ENCODE measurements at places on chromosomes 2 and 18.
A peak's percentile ranks its signal among the peaks of the same experiment; 100 is the strongest.

DNA sequence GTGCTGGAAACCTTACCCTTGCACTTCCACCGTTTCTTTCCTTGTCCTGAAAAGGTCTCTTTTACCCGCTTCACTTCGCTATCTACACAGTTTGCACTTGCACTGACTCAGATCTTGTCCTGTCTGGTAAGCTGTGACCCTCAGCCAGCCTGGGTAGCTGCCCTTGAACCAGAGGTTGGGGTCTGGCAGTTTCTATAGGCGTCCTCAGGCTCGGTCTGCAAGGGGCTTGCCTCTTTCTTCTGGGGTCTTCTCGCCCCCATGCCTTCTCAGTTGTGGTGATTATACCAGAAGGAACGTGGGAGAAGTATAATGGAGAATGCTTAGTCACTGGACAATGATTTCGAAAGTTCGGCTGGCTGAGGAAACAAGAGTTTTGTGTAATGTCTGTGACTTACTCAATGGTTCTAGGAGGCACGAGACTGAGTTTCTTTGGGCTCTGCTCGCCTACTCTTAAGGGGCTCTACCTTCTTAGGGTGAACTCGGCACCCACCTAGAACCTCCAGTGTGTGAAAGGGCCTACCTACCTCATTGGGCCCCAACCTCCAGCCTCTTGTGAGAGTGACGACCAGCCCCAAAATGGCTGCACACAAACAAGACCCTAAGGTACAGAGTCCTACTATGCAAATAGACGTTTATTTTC is 6.9 kb upstream of the STAT1 start:
- peak; percentile 32 for DNase-seq

DNA sequence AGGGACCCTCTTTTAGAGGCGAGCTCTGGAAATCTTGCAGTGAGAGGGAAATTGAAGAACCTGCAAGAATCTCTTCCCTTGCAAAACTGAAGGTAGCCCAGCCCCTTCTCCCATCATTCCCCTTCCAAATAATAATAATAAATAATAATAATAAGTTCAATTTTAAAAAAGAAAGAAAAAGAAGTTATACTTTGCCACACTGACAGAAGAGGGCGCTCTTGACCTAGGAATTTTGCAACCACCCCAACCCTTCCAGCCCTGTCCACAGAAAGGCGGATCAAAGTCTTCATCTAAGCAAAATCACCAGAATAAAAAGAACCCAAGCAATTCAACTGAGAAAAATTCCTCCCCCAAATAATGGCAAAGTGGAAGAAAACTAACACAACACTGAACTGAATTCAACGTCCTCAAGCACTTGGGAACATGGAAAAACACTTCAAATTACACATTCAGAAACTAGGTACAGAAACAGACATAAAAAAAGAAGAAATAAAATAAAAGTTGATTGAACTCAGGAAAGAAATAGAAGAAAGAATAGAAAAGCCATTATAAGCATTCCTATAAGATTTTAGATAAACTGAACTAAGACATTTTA is 98.9 kb upstream of the GLS start:
- peak; percentile 75 for DNase-seq

DNA sequence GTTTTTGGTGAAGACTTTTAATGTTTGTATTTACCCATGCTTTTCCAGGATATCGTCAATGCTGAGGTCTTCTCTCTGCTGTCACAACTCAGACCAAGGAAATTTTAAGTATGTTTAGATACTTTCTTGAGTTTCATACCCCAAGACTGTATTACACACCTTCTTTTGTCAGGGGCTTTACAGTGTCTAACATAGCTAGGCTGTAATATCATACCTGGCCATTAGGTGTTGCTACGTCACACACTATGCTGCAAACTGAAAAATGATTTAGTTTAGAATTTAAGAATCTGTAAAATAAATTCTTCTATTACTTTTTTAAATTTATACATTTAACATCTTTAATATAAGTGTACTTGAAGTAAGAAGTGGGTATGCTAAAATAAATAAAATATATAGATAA is 358.4 kb upstream of the NRP2 start:
- no peak for DNase-seq

DNA sequence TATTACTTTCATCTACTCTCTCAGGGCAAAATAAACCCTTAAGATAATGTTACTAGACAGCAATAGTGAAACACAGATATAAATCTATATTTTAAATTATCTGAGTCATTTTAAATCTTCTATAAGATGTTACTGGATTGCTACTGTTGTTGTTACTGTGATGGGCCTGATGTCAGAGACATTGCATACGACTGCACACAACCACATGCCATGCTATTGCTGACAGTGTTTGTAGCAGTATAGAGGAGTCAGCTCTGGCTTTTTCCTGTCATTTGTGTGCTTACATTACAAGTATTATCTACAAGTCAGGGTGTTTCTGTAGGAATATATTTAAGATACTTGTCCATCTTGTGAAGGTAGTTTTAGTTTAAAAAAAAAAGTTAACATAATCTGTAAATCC is 63.9 kb downstream of the CCDC148 start:
- DNase-seq: no peak

GRCh38 chr2:225020168-225020849 is 22.0 kb downstream of the DOCK10 start:
- no peak for DNase-seq

GRCh38 chr2:23445450-23445868 is 60.5 kb downstream of the KLHL29 start:
- no peak for DNase-seq

DNA sequence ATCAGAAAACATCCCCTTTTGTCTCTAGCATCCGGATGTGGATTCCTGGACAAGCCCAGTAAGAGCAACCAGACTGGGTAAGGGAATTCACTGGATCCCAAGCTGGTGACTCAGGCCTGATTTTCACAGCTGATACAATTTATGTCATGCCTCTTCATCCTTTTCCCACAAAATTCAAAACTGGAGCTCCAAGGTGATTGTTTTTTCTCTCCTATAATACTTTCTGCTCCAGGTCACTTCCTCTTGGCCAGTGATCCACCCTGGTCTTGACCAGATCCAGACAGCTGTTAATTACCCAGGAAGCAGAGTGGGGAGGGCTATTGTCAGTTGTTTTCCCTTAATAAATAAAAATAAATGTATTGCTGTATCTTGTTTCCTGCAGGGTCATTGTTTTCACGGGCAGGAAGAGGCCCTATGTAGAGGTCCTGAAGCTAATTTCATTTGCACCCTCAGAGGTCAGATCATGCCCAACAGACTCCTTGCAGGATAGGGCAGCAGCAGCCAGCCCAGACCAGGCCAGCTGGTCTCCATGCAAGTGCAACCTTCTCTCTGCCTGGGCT is 57.6 kb downstream of the EVA1A start:
- no peak for DNase-seq

DNA sequence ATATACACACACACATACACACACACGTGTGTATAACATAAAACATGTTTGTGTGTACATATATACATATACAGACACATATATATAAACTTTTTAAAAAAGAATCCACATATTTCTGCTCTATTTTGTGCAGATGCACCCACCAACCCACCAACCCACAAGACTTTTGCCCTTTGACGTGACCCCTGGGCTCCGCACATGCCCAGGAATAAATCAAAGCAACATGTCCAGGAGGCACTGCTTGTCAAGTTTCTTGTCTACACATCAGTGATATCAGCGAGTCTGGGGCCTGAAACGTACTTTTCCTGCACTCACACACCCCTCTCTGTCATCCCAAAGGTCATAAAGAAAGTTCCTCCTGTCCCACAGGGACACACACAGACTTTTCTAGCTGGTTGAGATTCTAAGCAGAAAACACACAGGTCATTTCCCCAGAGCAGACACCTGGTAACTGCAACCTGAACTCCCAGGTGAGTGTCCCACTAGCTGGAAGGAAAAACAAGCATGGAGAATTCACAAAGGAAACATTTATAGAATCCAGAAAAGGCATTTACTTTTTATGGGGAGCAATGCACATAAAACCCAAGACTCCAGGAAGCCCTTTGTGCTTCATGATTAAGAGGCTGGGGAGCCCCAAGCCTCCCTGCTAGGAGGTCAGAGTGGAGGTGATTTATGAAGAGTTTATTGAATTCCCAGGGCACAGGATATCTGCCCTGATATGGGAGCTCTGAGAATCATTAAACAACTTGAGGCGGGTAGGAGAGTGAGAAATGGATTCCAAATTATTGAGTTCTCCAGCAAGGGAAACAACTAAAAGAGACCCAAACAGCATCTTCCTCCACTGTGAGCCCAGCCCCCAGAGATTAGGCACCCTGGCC is 211.6 kb downstream of the MGAT5 start:
- DNase-seq: no peak

GRCh38 chr2:27723372-27724144 is 48.0 kb upstream of the MRPL33 start:
- DNase-seq: peak; percentile 76

DNA sequence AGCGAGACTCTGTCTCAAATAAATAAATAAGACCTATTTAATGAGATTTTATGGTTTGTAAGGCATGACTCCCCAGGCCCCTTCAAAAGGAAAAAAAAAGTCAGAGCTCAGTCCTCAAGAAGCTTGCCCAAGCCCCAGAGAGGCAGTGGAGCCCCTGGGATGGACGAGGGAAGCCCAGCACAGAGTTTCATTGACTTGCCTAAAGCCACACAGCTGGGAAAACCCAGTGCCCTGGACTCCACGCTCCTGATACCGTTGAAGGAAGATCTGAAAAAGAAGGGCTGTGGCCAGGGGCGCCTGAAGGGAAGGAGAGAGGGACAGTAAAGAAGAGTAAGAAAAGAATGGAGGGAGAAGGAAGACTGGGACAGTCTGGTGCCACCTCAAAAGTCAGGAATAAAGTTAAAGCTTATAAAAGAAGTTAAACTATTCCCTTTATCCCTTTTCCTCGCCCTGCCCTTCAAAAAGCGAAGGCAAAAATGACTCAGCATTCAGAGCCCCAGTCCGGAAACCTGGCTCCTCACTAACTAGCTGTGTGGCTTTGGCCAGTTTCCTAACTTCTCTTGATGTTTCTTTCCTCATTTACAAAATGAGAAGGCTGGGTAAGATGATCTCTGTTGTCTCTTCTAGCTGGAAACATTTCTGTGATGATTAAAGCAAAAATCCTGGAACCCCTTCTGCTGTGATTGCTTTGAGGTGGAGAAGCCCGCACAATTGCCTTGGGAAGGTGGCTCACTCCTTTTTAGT is 46.7 kb downstream of the LYPD1 start:
- peak; percentile 18 for DNase-seq

GRCh38 chr2:107607473-107607872 is 219.2 kb upstream of the RGPD4 start:
- DNase-seq: no peak

GRCh38 chr2:180291060-180291459 is 284.0 kb upstream of the CWC22 start:
- no peak for DNase-seq

DNA sequence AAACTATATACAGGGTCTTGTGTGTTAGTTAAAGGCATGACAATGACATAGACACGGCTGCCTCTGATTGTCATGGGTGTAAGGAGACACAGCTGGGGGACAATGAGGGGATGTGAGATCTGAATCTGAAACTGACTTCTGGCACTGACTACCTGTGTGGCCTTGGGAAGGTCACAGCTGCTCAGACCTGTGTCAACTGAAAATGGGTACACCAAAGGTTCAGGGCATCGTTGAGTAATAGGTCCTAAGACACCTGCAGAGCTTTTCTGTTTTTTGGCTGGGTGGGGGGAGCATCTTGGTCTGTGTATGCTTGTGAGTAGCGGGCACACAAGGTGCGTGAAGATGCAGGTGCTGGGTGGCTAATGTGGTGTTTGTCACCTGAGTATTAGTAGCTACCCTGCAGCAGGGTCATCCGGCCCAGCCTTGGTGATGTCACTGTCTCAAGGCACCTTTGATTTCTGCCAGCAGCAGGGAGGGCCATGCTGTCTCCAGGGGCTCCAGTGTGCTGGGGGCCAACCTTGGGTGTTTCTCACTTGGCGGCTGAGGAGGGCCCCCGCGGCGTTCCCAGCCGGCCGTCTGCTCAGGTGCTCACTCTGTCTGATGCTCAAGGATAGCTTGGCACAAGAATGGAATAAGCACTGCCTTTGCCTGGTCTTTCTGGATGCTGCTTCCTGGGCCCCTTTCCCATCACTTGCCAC is 53.1 kb upstream of the HS6ST1 start:
- no peak for DNase-seq

DNA sequence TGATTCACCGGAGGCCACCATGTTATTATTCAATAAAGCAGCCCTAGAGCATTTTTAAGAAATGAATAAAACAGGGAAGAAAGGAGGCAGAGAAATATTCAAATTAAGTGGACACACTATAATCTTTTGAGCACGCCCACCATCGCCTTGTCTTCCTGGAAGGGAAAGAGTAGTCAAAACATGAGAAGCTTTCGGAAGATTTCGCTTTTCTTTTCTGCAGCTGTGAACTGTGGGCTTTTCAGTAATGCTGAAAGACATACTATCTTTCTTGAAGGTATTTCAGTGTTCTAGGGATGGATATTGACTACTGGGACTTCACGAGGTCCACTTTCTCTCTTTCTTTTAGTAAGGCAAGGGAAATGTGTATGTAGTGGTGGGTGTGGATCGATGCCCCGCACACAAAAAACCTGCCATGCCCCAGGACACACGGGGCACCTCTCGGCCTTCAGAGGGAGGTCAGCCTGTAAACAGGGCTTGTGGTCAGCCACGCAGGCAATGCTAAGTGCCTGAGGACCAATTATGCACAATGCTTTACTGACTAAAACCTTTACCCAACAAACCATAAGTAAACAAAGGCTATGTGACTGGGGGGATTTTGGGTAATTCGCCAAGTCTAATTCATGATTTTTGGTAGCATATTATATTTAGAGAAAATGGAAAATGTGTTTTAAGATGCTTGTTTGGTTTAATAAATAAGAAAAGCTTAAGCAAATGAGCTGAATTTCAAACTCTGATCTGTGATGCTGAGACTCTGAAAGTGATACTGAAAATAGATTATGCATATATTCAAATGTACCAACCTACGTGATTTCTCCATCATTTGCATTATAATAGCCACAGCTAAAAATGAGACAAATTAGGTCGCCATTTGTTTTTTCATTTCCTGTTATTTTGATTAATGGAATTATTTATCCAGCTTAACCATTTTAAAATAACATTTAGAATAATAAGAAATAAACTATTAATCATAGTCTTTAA is 130.5 kb downstream of the ZNF516 start:
- no peak for DNase-seq

DNA sequence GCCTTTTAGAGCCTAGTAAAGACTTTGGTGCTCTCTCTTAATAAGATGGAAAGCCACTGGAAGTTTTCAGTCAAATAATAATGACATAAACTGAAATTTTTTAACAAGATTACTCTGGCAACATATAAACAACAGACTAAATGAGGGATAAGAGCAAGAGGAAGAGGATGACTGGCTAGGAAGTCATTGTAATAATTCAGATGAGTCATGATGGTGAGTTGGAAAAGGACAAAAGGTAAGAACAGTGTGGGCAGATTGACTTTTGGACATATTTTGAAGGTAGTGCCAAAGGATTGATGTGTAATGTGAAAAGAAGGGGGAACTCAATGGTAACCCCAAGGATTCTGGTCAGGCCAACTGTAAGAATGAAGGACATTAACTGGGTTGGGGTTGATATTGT is 310.3 kb downstream of the NOL4 start:
- no peak for DNase-seq

DNA sequence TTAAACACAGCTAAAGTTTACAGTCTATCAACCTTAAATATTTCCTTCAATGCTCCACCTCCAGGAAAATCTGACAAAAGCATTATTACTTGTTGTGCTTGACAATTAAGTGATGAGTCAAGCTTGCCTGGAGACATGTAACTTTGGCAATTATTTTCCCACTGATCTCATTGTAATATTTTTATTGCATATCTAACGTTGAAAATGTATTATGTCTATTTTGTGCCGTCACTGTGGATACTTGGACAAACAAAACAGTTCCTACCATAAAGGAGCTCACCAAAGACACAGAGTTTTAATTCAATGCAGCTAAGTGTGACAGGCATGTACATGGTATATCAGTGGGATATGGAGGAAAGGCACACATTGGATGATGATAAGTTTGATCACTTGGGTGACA is 24.7 kb downstream of the RNF103 start:
- DNase-seq: no peak

Data from A673 (cell line).